ENCODE measurements at places on chromosomes 7 and 10.

DNA sequence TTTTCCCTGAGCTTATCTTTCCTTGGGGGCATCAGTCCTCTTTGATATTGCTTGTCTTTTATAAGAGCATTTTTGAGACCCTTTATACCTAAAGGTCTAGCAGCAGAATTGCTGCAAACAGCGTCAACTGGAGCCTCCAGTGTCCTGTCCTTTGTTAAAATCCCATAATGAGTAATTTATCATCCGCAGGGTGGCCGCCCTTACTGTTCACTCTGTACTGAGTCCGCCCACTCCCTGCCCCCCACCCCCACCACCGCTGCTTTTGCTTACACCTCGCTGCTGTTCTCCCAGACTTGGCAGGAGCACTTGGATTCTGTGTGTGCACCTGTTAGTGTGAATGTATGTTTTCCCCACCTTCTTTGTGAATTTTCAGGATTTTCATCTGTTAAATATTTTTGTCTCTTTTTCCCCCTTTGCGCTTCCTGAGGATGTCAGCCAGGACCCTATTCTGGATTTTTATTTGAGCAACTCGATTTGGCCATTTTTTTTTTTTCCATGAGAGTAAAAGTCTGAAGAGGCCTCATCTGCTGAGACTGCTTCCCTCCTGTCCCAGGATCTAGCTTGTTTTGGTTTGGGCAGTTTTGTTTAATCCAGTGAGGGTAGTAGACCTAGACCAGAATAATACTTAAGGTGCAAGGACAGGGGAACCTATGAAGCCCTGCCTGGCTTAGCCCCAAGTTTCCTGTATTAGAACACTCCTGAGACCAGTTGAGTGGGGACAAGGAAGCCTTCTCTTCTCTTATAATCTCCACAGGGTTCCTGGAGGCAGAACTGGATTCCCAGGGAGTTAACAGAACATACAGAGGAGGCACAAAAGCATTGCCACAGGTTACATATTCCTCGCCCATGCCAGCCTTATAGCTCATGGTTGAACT lies 8.2 kb downstream of the AGFG2 start:
- DNase-seq: no peak

GRCh38 chr10:3067859-3068179 lies 471 bp downstream of the PFKP start:
- DNase-seq: no peak

DNA sequence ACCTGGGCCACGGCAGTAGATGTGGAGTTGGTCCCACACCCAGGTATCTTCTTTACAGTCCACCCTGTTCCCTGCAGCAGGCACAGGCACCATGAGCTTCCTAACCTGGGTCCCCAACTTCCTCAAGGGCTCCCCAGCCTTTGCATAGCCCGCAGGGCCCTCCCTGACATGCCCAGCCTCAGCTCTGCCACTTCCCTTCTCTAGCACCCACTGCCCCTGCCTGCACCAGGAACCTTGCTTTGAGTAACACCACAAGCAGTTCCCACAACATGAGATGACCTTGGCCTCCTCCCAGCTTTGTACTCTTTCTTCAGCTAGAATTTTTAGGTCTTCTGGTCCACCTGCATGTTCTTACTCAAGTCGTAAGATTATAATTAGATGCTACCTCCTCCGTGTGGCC lies 92.2 kb upstream of the ZPBP start:
- no peak for DNase-seq

- DNase-seq: no peak
These were observed 3.9 kb upstream of the EPC1 start for GRCh38 chr10:32350811-32351350.

- no peak for DNase-seq
These were observed 197.6 kb upstream of the STK17A start for GRCh38 chr7:43385309-43385680.

DNA sequence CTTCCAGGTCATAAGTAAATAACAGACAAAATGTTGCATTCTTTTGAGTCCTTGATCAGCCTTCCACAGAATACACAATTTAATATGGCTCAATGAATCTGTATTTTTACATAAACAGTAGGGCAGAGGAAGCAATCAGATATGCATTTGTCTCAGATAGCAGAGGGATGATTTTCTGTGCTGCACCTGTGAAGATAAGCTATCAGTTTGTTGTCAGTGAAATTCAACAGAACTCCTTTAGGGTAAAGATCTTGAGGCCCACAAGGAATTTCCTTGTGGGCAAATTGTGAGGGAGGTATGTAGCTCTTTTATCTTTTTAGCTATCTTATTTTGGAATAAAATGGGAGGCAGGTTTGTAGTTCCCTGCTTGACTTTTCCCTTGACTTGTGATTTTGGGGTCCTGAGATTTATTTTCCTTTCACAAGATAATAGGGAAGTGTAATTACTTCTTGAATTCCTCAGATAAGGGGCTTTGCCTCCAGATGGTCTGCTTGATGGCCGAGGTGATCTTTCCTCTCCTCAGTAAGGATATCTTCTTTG lies 60.8 kb upstream of the CYP2C18 start:
- no peak for DNase-seq

GRCh38 chr10:20303453-20304152 lies 487.4 kb downstream of the PLXDC2 start:
- DNase-seq: no peak

GRCh38 chr7:44366986-44367385 lies 41.6 kb upstream of the CAMK2B start:
- no peak for DNase-seq

GRCh38 chr10:46530249-46531186 lies 25.9 kb downstream of the GPRIN2 start:
- peak; percentile 83 for DNase-seq
